ENCODE measurements at places on chromosomes 6 and 20.
A peak's percentile ranks its signal among the peaks of the same experiment; 100 is the strongest.

DNA sequence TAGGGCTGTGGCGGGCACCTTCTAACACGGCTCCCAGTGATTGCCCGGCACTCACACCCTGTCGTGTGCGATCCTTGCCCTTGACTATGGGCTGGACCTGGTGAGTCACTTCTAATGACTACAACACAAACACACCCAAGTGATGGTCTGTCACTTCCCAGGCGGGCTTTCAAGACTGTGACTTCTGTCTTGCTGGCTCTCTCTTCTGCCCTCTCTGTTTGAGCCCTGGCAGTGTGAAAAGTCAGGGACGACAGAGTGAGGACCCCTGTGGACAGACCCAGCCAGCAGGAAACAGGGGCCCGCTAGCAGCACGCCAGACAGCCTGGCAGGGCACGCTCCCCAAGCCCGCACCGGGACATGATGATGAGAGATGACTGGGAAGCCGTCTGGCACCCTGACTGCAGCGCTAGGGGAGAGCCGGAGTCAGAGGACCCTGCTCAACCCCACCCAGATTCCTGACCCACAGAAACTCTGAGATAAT, 43.0 kb downstream of the KIF16B start:
- no peak for DNase-seq

DNA sequence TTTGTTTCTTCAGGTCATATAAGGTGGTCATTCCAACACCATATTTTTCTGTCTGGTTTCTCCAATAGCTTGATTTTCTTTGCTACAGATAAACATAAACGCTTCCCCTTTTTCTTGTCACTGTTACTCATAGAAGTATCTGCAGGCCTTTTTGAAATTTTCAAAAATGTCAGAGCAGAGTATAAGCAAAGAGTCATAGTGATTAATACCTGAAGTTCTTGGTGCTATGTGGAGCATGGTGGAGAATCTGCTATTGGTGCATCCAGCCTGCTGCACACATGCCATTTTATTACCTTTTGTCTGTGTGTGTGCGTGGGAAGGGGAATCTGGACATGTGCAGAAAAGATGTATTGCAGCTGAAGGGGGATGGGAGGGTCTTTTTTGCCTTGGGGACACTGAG, 19.7 kb downstream of the STX11 start:
- no peak for DNase-seq

DNA sequence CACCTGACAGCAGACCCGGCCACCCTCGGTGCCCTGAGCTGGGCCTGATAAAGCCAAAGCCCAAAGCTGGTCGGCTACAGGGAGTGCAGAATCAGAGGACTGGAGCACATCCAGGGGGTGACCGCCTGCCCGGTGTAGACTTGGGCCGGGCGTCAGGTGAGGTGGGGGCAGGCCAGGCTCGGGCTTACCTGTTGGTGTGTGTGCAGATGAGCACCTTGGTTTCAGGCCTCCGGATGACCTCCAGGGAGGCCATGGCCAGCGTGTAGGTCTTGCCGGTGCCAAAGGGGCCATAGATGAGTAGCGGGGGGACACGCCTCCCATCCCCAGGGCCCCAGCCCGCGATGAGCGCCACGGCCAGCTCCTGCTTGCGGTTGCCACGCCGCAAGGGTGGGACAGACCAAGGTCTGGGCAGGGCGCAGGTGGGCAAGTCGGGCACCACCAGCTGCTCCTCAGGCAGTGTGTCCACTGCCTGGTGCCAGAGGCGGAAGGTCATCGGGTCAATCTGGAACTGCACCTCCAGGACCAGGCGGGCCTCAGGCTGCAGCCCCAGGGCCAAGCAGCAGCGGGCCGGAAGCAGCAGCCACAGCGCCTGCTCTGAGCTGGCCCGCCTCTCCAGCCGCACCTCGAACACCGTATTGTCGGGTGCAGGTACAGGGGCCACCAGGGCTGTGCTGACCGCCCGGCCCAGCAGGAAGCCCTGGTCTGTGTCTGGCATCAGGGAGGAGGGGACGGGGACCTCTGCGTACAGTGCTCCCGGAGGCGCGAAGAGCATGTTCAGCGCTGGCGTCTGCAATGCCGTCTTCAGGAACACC, 5.7 kb downstream of the HELZ2 start:
- no peak for DNase-seq

DNA sequence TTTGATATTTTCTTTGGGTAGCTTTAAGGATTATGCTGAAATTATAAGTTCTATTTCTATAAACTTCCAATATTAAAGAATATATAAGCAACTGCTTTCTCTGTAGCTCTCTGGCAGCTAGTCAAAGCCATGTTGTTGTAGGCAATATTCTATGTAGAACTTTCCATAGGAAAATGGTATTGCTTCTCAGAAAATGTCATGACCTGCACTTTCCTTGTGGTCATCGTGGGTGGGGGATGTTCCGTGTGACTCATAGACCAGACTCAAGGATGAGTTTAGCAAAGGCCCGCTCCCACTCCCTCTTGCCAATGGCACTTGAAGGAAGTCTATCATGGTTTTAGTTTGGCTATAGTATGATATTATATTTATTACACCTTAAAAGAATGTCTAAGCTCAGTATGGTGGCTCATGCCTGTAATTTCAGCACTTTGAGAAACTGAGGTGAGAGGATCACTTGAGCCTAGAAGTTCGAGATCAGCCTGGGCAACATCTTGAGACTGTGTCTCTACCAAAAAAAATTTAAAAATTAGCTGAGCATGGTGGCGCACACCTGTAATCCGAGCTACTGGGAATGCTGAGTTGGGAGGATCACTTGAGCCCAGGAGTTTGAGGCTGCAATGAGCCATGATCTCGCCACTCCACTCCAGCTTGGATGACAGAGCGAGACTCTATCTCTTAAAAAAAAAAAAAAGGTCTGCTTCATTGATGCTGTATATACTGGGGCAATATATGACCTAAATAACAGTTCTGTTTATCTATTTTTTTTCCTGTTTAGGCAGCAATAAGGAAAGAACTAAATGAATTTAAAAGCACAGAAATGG, 36.6 kb upstream of the LTV1 start:
- DNase-seq: no peak

DNA sequence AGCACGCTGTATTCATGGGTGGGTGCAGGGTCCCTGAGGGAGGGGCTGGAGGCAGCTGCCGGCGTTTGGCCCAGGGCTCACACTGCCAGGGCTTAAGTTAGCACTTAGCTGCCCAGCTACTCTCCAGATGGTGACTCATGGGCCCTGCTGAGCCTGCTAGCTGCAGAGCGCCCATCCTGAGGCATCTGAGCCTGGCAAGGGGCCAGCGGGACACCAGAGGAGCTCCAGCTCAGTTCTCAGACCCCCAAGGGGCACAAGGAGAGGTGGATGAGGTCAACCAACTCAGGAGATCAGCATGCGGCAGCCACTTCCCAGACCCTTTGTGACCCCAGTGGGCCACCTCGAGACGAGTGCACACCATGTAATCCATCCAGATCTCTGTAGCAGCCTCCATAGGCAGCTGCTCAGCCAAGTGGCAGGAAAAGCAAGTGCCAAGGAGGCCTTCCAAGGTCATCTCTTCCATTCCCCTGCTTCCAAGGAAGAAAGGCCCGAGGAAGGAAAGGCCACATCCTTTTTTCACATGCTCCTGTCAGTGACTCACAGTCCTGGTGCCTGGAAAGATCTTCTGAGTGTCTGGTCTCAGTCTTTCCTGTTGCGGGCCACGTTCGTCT, 35.3 kb downstream of the FOXP4 start:
- no peak for DNase-seq

DNA sequence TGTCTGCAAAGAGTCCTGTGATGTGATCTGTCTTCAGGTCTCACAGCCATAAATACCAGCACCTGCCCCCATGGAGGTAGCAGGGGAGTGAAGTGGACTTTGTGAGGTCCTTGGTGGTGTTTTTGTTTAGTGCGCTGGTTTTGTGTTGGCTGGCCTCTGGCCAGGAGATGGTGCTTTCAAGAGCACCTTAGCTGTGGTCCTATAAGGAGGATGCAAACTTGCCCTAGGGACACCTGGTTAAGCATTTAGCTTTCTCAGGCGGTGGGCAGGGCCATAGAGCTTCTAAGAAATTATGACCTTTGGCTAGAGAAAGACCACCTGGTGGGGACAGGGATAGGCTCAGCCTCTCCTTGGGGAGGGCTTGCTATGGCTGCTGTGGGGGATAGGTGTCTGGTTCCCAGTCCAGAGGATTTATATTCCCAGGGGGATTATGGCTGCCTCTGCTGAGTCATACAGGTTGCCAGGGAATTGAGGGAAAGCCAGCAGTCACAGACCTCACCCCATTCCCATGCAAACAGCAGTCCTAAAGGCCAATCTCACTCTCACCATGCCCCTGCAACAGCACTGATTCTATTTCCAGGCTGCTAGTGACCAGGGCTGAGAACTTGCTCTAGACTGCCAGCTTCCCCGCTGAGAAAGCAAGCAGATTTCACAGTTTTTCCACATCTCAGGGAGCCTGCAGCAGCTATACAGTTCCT, 259.3 kb downstream of the TFAP2B start:
- no peak for DNase-seq

- DNase-seq: no peak
These were observed 454.5 kb downstream of the ADGRB3 start for GRCh38 chr6:69089539-69089938.

DNA sequence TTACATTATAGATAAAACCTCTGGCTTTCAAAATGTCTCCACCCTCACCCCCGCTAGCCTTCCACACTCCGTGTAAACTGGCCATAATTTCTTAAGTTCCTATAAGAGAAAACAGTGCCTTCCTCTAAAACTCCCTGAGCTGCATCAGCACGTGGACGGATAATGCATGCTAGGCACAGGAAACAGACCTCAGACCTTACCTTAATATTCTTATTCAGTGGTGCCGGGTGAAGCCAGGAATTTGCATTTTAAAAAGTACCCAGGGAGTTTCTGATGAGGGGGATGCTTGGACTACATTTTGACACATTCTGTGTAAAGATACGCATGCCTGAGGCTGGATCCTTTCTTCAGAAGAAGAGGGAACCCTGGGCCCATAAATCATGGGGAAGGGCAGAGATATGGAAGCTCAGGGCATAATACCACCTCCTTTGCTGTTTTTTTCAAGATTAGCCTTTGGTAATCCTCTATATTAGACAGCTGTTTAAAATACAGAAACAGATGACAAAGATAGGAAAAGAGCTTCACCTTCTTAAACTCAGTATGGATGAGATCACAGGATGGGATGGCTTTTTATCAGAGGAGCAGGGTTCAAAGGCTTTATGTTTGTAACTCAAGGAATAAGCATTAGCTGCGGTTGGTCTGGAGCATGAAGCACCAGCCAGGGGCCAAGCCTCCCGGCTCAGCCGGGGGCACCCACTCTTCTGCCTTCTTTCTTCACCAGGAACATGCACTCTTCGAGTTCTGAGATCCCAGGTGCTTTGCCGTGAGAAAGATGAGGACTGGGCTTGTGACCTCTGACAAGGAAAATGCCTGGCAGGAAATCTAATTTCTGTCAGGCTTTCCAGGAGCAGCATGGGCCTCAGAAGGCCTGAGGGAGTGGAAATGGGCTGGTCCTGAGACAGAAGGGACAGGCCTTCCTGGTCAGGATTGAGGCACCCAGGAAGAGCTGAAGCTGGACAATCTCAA, 218.1 kb upstream of the SOX4 start:
- DNase-seq: no peak

GRCh38 chr6:116354236-116354635, 16.5 kb upstream of the DSE start:
- DNase-seq: no peak

GRCh38 chr20:62925420-62926228, 681 bp downstream of the DIDO1 start:
- peak; percentile 50 for DNase-seq

- no peak for DNase-seq
These were observed 551 bp upstream of the ATP5F1E start for GRCh38 chr20:59032713-59033059.

DNA sequence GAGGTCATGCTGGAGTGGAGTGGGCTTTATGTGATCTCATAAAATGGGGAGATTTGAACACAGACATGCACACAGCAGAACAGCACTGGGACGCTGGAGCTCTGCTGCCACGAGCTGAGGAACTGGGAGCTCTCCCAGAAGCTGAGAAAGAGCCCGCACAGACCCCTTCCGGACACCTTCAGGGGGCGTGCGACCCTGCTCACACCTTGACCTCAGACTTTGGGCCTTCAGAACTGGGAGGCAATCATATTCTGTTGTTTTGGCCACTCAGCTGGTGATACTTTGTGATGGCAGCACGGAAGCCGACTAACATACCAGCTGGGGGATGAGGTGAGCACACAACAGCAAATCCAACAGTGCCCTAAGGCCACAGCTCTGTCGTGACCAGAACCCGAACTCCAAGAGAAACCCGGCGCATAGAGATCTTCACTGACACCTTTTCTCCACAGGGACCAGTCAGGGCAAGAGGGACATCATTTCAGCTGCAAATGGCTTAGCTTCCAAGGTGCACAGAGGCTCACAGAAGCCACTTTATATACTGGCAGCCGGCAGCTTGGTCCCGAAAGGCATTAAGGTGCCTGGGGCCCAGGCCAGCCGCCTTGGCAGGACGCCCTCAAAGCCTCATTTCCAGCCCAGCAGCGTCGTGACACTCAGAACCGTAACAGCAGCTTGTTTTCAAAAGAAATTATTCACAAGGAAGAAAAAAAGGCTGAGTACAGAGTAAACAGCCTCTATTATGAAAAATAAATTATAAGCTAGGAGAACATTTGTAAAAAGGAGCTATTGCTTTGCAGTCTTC, 89.3 kb downstream of the RNASET2 start:
- DNase-seq: no peak

DNA sequence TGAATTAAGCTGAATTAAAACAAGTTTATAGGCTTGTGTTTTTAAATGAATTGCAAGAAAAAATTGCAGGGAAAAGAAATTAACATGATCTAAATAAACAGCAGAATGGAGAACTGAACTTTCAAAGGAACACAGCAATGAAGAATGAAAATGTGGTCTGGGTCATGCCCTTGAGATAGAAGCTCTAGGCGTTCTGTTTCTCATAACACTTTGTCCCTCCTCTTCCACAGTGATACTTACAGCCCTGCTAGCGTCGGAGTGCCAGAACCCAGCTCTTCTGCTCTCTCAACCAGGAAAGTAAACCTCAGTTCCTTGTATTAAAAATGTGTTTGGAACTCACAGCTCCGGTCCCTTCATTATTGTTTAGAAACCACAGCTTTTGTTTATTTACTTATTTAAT, 11.4 kb downstream of the HMGCLL1 start:
- no peak for DNase-seq

GRCh38 chr6:135088818-135089809, 34.5 kb upstream of the HBS1L start:
- DNase-seq: no peak

DNA sequence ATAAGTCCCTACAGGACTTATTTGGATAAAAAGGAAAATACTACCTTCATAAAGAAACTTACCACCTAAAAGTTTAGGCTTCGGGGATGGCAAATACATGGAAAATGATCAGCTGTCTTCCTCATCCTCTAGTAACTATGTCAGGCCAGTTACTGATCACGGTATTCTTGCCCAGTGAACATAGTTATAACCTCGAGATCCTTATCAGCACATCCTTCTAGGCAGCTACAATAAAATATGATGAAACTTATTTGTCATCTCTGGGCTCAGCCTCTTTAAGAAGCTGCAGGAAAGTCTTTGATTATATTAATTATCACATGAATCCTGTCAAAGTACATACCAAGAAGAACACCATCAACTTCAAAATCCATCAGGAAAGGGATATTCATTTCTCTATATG, 41.8 kb downstream of the SF3B5 start:
- no peak for DNase-seq
